ENCODE measurements at places on chromosomes 3 and 15.

DNA sequence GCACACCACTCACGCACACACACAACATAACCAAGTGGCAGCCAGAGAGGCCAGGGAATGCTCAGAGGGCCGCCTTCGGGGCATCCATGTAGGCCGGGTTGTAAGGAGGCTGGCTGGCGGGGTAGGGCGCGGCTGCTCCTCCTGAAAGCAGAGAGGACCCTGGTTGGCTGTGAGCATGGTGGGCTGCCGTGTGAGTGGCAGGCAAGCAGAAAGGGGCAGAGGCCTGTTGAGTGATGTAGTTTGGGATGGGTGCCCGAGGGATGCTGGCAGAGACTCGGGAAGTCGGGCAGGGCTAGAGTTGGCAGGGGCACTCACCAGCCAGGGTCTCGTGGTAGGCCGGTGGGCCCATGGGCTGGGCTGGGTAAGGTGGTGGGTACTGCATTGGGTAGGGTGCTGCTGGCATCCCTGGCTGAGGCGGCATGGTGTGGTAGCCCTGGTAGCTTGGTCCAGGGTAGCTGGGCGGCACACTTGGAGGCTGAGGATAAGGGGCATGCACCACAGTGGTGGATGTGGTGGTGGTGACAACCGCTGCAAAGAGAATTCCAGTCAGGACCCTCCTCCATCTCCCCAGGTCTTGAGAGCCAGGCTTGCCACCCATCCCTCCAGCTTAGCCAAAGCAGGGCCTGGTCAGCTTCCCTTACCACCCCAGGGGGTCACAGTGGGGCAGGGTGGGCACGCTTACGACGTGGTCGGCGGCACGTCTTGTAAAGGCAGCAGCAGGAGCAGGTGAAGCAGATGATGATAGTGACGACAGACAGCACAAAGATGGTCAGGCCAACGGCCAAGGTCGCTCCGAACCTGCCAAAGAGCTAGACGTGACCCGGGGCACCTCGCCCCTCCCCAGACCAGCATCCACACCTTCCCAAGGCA is 22.7 kb downstream of the ATRIP start:
- no peak for DNase-seq

DNA sequence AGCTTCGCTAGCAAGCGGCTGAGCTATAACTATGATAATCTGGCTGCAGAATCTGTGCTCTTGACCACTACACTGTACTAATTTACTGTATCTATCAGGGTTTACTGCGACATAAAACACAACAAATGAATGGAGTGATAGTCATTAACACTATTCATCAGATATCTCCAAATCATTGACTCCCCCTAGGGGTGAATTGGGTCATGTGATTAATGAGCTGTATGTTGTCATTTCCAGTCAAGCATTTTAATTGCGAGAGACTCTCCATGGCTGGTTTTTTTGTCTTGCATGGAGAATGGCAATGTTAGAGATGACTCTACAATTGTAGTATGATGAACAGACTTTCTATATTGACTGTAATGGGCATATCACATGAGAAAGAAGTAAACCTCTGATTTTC is 10.5 kb upstream of the TM4SF18 start:
- no peak for DNase-seq

DNA sequence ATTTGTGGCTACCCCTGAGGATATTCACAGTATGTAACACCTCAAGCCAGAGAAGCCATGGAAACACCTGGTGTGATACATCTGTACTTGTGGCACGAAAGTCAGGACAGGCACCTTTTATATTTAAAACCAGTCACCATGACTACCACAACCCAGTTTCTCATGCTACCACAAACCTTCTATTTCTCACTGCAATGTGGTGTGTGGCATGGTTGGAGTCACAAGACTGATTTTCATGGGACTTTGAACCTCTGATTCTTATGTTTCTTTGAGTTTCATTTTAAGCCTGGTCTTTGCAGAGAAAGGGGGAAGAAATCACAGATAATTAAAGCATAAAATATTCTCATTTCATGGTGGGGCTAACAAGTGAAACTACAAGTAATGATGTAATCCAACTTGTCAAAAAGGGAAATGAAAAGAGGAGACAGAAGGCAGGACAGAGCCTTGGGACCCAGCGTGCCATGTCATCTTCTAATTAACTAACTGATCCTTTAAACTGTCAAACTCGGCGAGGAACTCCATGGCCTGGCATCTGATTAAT is 175.9 kb downstream of the PDZRN3 start:
- DNase-seq: no peak

- no peak for DNase-seq
These were observed 122.3 kb downstream of the RSL24D1 start for GRCh38 chr15:55074431-55074830.

DNA sequence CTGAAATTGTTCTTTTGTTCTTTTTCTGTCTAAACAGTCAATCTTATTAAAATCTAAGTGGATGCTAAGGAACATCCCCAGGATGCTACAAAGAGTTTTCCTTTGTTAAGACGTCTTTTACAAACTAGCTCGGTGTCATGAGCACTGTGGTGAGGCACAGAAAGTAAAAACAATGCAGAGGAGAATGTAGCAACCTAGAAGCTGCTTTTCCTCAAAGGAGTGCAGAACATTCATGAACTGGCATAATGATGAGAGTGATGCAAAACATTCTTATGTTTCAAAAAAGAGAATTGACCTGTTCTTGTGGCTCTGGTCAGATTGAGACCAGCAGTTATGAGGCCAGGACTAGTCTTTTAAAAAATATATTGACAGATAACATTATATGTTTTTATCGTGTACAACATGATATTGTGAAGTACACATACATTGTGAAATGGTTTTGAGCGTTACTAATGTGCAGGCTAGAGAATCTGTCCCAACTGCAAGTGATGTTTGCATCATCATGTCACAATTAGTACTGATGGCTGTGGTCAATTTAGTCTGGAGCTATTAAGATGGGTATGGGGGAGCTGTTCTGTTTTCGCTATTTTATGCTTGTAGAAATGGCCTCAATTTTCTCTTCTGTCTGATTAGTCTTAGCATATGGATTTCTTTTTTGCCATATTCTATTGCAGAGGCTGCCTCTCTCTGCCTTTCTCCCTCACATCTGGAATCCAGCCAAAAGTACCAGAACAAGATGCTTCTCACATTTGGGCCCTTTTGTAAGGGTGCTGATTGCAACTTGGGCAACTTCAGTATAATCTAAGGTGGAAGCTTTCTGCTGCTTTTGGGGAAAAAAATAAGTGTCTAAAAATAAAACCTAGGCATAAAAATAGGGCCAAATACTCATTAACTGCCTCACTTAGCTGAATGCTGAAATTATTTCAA is 50.2 kb downstream of the HHLA2 start:
- DNase-seq: no peak
